ENCODE measurements at places on chromosomes 5 and 9.

GRCh38 chr5:139788294-139788910 is 7.2 kb upstream of the PSD2 start:
- DNase-seq, result no peak

- DNase-seq, result no peak
Observed at GRCh38 chr5:129003232-129003631, 37.9 kb downstream of the SLC27A6 start.

- no peak for DNase-seq
Observed at GRCh38 chr5:175207321-175208040, 236.5 kb downstream of the DRD1 start.

- no peak for DNase-seq
Observed at GRCh38 chr5:153486771-153487170, 3.7 kb upstream of the GRIA1 start.

- DNase-seq, result no peak
Observed at GRCh38 chr9:70616228-70616990, 202.0 kb upstream of the KLF9 start.

DNA sequence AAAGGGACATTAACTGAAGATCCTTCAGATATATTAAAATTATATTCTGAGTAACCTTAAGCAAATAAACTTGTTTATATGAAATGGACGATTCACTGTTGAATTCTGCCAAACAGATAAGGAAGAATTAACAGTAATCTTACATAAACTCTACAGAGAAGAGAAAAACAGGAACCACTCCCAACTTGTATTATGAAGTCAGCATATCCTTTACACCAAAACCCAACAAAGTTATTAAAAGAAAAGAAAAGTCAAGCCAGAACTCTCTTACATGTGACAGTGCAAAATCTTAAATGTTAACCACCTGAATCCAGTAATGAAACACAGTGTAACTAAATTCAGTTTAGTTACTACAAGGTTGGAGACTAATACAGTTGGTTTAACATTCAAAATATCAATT is 185.8 kb downstream of the DEPDC1B start:
- no peak for DNase-seq

DNA sequence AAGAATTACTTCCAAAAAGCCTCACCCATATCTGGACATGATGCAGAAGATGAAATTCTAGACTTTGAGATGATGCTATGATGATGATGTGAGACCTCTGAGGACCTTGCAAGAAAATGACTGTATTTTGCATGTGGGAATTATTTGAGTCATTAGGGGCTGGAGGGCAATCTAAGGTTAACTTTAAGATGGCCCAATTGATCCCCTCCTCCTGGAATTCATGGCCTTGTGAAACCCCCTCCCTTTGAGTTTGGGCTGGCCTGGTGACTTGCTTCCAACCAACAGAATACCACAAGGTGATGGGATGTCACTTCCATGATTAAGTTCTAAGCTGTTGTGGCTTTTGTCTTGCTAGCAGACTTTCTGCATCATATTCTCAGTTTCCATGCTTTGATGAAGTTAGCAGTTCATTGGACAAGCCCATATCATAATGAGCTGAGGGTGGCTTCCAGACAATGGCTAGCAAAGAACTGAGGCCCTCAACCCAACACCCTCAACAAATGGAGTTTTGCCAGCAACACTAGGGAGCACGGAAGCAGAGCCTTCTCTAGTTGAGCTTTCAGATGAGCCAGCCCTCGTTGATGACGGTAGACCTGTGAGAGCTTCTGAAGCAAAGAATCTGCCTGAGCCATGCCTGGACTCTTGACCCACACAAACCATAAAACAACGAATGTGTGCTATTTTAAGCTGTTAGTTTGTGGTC is 7.4 kb upstream of the AMACR start:
- DNase-seq, result no peak
